NCI-H69 (cell line): ENCODE measurements at places on chromosomes 1 and 21.

GRCh38 chr1:7345516-7345915, 425.6 kb upstream of the VAMP3 start:
- DNase-seq = no peak

- DNase-seq = no peak
These were observed 90.8 kb upstream of the SLC2A1 start for GRCh38 chr1:43049481-43049880.

DNA sequence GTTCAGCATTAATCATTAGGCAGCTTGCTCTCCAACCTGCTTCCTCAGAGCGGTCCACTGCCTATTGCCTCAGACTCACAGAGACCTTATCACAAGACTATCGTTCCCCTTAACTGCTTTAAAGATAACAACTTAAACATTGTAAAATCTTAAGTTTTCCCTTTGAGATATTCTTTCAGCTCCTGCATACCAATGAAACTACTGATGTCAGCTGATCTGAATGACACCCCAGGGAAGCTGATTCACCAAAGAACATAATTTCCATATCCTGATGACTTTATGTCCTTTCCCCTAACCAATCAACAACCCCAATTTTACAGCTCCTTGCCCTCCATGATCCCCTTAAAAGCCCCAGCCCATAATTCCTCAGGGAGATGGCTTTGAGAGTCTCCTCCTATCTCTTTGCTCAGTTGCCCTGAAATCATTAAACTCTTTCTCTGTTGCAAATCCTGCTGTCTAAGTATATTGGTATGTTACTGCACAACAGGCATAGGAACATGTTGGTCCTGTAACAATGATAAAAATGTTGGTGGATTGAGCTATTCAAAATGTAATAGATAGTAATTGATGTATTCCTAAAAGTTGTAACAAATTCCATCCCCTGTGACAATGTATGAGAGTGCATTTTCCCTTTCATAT, 621.4 kb upstream of the RGS18 start:
- no peak for DNase-seq

DNA sequence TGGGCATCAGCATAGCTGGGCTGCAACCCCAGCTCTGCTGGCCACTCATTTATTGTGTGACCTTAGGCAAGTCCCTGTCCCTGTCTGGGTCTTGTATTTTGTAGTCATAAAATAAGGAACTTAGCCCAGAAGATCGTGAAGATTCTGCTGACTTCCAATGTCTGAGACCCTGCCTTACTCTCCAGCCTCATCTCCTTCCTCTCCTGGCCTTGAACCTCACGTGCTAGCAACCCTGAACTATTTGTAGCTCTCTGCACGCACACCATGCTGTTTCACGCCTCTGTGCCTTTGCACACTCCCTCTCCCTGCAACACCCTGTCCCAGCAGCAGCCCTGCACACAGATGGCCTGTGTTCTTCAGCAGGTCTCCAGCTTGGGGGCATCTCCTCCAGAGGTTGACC, 121.1 kb downstream of the LACTBL1 start:
- DNase-seq = no peak

- peak; percentile 97 for DNase-seq
These were observed 13.2 kb downstream of the PPP1R15B start for GRCh38 chr1:204398197-204399125.

DNA sequence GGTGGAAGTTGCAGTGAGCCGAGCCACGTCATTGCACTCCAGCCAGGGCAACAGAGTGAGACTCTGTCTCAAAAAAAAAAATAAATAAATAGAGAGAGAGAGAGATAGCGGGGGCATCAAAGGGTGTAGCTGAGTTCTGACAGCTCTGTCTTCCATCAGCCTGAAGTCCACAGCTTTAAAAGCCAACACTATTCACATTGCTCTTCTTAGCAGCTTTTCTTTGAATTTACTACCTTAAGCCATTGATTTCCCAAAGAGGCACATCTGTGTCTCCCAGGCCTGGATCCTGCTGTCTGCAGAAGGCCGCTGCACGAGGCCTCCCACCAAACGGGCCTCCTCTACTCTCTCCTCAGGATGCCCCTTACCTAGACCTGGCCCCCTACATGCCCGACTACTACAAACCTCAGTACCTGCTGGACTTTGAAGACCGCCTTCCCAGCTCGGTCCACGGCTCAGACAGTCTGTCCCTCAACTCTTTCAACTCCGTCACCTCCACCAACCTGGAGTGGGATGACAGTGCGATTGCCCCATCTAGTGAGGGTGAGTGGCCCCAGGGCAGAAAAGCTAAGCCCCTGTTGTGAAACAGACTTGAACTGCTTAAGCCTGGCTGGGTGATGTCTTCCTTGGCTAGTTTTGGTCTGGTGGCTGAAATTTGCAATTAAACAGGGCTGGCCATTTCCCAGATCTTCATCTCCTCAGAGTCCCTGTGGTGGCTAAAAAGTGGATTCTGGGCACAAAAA, 16.5 kb upstream of the SLC25A34 start:
- no peak for DNase-seq

GRCh38 chr1:40745176-40745575, 38.4 kb upstream of the KCNQ4 start:
- no peak for DNase-seq

GRCh38 chr1:15148941-15149340, 4.6 kb upstream of the TMEM51 start:
- peak; percentile 15 for DNase-seq

GRCh38 chr1:23194119-23194984, 22.9 kb downstream of the HTR1D start:
- peak; percentile 6 for DNase-seq

DNA sequence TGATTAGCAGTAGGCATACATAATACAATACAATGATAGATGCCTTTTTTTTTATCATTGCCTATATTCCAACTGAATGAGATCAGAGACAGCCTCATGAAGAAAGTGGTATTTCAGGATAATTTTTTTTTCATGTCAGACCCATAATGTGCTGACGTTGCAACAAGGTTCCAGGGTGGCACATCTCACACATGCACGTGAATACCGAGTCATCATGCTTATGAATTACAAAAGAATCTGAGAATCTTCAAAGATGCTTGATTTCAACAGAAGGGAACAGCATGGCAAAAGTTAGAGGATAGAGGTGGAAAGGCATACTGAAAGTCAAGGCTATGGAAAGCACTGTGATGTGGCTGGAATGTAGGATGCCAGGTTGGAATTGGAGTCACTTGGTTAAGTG, 5.0 kb upstream of the RNF11 start:
- DNase-seq = no peak

DNA sequence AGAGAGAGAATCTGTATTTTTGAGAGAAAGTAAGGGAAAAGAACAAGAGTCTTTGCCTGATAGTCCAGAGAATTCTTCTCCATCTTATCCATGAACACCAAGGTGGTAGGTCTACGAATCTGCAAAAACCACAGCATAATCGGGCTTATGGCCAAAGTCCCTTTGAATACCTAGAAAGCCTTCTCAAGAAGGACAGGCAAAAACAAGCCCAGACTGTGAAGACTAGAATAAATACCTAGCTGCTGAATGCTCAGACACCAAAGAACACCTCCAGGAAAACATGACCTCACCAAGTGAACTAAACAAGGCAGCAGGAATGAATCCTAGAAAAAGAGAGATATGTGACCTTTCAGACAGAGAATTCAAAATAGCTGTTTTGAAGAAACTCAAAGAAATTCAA, 79.2 kb downstream of the HFM1 start:
- DNase-seq = no peak

- no peak for DNase-seq
These were observed 32.6 kb downstream of the CTBS start for GRCh38 chr1:84541679-84542078.

DNA sequence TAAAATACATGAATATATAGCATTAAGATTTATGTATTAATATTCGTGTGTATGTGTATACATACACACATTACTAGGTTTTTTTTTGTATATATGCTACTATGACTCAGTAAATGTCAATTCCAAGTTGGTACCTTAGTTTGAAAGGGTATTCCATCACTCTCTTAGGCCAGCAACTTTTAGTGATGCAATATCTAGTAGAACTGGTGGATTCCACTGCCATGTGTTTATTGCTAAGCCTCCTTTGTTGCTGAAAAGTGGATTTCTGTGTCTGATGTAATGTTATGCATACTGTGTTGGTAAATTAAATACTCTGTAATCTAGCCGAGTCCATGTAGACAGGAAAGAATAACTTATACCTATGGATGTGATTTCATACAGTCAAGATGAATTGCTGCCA, 16.9 kb upstream of the COL11A1 start:
- DNase-seq = no peak

- no peak for DNase-seq
These were observed 33.6 kb downstream of the LGR6 start for GRCh38 chr1:202227053-202227672.

- DNase-seq = no peak
These were observed 97.7 kb downstream of the AJAP1 start for GRCh38 chr1:4752059-4752458.

GRCh38 chr21:40936178-40936577, 89.2 kb upstream of the DSCAM start:
- DNase-seq = no peak

GRCh38 chr1:36595349-36595748, 112.6 kb upstream of the CSF3R start:
- no peak for DNase-seq

GRCh38 chr1:64124704-64125440, 78.6 kb upstream of the UBE2U start:
- DNase-seq = no peak

DNA sequence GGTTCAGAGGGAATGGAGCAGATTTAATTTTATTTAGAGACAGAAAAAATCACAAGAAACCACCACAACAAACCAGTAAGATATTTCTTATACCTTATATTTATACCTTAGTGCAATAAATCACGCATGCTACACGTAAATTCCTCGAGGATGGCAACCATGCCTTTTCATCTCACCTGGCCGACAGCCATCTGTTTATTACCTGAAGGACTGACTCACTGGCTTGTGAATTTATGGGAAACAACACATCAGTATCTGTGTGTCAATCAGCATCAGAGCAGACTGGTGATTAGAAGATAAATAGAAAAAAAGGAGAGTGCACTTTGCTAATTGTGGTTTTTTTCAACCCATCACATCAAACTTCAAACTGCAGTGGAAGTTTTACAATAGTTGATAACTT, 58.4 kb downstream of the S1PR1 start:
- peak; percentile 52 for DNase-seq
